ENCODE measurements at places on chromosomes 2 and 18.

GRCh38 chr2:13003500-13003899, 286.8 kb downstream of the TRIB2 start:
- no peak for DNase-seq

GRCh38 chr2:180255981-180256380, 248.9 kb upstream of the CWC22 start:
- DNase-seq = no peak

DNA sequence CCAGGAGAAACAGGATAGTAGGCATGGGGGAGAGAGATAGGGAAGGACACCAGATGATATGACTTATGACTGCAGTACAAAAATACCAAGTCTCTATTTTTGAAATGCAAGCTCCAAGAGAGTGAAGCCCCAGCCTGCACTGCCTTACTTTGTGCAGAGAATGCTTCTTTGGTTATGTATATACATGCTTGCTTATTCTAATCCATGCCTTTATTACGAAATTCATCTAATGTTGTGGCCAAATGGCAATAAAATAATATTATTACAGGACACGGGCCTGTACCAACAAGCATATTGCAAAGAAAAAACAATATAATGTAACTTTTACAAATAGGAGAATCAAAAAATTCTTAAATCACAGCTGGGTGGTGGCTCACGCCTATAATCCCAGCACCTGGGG, 110.8 kb downstream of the BCL11A start:
- DNase-seq = no peak

DNA sequence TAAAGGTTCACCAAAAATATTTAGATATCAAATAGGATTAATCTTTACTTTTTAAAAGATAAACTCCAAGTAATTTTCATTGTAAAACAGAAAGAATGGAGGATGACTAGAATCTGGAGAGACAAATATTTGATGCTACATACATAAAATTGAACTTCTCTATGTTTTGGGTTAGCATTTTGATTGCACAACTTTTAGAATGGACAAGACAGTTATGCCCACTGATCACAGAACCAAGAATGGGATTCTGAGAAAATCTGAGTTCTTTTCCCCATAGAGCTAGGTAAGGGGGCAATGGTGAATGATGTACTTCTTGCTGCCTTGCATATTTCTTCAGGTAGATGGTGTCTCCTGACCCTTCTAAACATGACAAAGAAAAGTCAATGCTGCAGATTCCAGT, 191.2 kb upstream of the ZEB2 start:
- no peak for DNase-seq

- no peak for DNase-seq
Observed at GRCh38 chr2:240963065-240963867, 35.2 kb upstream of the SNED1 start.

GRCh38 chr2:201795607-201796477, 10.5 kb upstream of the CDK15 start:
- no peak for DNase-seq
